ENCODE measurements at places on chromosomes 2 and 18.

DNA sequence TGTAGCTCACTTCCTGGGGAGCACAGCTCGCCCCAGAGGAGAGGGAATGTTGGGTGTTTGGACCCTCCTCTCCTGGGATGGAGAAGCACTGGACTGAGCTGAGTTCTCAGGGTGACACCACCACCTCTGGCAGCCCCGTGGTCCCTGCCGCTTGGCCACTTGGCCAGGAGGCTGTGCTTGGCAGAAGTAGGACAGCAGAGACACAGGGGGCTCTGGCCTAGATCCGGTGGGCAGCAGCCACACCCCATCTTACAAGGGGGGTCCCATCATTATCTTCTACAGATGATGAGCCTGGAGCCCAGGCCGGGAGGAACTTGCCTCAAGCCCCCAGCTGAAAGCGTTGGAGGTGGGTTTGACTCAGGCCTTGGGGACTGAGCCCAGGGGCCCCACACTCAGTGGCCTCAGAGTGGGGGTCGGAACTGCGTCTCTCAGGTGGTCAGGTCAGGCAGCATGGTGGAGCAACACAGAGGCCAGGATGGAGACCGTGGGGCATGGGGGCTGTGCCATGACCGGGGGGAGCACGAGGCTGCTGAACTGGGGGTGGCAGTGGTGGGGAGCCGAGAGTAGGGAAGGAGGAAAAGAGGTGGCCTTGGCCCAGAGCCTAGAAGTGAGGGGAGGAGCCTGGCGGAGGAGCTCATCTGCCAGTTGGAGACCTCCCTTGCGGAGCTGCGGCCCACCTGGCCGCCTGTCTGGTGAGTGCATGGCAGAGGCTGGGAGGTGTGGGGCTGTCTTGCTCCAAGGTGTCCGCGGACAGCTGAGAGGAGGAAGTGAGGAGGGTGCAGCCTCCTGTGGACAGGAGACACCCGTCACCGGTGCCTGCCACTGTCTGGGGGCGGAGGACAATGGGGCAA lies 63.6 kb upstream of the HDAC4 start:
- no peak for DNase-seq

- DNase-seq: no peak
Measured at GRCh38 chr2:62199392-62200125, 3.6 kb downstream of the B3GNT2 start.

DNA sequence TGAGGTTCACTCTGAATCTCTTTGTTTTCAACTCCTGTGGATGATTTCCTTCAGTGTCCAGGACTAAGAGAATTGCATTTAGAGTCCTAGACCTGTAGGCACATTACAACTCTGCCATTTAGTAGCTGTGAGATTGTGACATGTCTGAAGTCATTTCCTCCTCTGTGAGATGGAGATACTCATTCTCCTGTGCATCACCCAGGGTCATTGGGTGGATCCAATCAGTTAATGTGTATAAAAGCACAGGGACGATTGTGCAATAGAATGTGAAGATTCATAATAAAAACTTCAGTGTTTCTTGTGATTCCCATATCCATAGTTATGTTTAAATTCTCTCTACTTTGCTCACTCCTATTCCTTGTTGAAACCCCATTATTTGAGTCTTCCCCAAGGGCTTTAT lies 113.6 kb downstream of the DIS3L2 start:
- DNase-seq: no peak

DNA sequence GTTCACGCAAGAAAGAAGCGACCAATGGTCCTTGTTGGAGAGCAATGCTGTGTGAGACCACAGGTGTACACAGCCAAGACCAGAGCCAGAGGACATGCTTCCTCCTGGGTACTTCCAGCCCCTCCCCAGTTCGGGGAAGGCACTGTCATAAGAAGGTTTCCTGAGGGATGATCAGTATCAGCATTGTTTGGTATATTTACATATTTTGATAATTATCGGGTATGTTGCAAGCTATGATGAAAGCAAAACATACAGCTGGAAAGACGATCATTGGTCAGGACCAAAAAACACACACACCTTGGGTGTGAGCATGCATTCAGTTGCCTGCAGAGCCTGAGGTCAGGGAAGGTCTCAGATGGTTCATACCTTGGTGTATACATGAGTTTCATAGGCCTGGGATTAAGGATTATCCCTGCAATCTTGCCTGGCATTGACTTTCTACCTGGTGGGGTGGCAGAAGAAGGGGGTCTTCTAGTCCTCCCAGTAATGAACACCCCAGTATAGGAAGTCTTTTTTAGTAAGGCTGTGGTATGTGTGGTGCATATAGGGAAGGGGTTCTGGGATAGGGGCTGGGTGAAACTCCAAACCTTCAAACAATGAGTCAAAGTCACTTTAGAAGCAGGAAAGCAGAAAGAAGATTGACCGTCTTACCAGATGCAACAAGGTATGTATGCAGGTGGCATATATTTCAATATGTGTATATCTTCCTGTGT lies 2.9 kb downstream of the SERPINB2 start:
- DNase-seq: no peak

GRCh38 chr18:79574938-79575525 lies 104.6 kb upstream of the CTDP1 start:
- no peak for DNase-seq

Measured in NCI-H1092 treated with DMSO at 0.1 percent for 48 hours (cell line).